ENCODE measurements at places on chromosomes 6 and 20.

GRCh38 chr20:47863315-47863965 lies 78.2 kb upstream of the SULF2 start:
- peak; percentile 15 for DNase-seq

DNA sequence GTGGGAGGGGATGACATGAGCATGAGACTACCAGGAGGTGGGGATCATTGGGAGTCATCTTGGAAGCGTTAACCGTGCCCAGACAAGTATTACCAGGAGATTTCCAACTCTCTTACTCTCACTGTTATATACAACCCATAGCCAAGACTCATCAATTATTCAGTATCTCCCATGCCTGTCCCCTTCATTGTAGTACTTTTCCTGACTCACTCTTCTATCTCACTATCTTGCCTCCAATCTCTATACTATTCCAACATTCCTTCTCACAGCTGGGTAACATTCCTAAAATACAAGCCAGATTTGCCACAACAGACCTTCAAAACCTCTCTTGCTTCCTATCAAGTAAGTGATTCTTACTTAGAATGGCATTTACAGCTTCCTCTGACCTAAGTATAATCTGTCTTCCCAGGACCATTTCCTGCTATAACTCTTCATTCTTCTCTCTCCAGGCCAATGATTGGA lies 226.3 kb upstream of the SMLR1 start:
- no peak for DNase-seq

DNA sequence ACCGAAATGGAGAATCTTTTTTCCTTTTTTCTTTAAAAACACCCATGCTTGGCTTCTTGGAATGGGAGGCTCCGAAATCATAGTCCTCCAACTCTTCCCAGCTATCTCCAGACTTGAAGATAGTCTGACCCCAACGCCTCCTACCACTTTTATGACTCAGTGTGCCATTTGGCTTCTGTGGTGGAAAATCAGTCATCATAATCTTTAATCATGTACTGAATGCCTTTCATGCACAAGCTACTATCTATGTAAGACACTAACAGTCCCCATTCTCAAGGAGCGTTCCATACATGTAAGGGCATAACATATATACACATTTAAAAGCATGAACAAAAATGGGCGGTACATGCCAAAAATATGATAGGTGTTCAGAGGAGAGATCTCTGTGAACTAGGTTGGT lies 44.1 kb downstream of the TMEM14B start:
- no peak for DNase-seq

DNA sequence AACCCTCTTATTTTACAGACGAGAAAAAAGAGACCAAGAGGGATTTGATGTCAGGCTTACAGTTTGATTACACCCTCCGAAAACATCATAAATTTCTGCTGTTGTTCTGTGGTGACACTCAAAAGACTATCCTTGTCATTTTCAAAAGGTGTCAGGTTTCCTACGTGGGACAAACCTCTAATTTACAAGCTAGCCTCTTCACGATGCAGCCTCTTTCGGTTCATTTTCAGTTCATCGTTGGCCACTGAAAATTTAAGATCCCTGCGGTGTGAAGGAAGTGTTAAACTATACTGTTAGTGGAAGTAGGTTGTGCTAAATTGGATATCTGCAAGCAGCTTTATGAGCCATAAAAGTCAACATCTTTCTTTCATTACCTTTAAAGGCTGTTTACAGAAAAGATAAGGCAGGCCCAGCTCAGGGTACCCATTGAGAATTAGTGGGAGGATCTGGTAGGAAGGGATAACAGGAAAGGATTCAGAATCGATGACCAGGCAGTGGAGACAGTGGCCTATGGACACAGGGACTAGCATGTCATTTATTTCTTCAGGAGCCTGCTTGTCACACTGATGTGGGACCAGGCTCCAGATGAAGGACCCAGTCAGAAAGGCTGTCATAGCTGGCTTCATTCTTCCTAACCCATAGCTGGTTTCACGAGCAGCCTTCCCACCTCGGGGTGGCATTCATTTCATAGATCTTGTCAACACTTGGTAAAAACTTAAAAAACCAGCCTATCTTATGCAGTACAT lies 329.1 kb upstream of the SOX4 start:
- DNase-seq: no peak

DNA sequence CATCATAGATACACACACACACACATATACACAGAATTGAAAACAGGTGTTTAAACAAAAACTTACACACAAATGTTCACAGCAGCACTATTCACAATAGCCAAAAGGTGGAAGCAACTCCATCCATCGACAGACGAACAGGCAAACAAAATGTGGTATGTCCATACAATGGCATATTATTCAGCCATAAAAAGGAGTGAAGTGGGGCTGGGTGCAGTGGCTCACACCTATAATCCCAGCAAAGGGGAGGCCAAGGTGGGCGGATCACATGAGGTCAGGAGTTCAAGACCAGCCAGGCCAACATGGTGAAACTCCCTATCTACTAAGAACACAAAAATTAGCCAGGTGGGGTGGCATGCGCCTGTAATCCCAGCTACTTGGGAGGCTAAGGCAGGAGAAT lies 80.3 kb downstream of the CHD6 start:
- no peak for DNase-seq

- DNase-seq: no peak
Measured at GRCh38 chr6:20403766-20404640, 2.3 kb downstream of the E2F3 start.

- DNase-seq: no peak
Measured at GRCh38 chr6:123901436-123901835, 97.8 kb downstream of the NKAIN2 start.

- DNase-seq: no peak
Measured at GRCh38 chr6:168582571-168582981, 141.6 kb downstream of the SMOC2 start.

- DNase-seq: no peak
Measured at GRCh38 chr20:19351542-19351941, 139.1 kb downstream of the SLC24A3 start.

DNA sequence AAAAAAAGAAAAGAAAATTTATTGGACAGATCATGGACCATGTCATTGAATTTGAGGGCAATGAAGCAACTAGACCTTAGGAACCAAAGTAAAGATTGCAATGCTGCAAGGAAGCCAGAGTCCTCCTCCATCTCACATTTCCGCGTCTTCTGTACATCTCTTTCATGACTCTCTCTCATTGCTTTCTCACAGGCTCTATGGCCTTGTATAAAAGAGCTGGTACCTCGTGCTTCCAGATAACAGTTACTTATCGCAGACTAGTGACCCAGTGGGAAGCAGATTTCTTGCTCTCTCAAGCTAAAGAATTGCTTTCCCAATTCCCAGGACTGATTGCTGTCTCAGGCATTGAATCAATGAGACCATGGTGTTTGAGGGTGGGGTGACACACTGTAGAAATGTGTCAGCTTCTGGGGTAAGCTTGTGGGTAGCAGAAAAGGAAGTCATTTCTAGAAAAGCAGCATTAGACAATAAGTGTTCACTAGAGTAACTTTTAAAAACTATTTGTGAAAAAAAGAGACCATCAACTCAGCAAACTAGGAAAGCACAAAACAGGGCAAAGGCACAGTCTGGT lies 635.3 kb downstream of the UTRN start:
- no peak for DNase-seq

- no peak for DNase-seq
Measured at GRCh38 chr6:169277619-169278018, 24.0 kb upstream of the THBS2 start.

DNA sequence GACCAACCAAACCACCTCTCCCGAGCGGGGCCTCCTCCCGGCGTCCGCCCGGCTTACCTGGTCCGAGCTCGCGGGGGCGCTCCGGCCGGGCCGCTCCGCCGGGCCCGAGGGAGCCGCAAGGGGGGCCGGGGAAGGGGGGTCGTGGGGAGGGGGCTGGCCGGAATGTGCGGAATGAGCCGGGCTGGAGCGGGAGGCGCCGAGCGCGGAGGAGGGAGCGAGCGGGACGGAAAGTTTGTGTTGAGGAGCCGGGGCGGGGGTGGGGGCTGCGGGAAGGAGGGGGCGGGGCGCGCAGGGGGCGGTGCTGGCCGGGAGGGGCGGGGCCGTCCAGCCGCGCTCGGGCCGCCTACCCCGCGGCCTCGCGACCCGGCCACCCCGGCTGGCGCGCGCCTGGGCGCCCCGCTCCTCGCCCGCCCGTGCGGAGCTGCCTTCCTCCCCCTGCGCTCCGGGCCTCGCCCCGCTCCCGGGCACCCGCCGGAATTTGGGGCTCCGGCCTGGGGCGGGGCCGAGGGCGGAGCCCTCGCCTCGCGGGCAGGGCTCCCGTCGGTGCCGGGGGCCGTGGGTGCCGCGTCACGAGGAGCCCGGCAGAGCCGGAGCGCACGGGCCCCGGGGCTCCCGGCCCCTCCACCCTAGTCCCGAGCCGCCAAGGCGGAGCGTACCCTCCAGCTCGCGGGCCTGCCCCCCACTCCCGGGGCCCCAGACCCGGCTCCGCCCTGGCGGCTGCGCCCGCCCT lies at the start of gene TEAD3:
TSS of gene TEAD3 (minus strand) at position 239 of the 730 bp plus-strand sequence.
- DNase-seq: no peak

GRCh38 chr6:33915134-33915533 lies 111.3 kb upstream of the MLN start:
- peak; percentile 45 for DNase-seq

DNA sequence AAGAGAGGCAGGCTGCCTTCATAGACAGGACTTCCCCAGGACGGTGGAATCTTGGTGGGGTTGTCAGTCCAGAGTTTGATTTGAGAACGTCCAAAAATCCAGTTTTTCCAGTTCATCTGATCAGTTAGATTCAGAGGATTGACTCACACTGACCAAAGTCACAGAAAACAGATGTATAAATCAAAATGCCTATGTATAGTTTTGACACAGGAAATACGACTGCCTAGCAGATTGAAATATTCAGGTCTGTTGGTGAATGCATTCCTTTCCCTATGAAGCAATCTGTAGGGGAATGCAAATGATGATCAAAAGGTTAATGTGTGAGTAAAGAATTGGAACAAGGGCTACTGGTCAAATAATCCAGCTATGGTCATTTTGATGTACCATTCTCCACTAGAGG lies 29.7 kb upstream of the GFOD1 start:
- DNase-seq: no peak

DNA sequence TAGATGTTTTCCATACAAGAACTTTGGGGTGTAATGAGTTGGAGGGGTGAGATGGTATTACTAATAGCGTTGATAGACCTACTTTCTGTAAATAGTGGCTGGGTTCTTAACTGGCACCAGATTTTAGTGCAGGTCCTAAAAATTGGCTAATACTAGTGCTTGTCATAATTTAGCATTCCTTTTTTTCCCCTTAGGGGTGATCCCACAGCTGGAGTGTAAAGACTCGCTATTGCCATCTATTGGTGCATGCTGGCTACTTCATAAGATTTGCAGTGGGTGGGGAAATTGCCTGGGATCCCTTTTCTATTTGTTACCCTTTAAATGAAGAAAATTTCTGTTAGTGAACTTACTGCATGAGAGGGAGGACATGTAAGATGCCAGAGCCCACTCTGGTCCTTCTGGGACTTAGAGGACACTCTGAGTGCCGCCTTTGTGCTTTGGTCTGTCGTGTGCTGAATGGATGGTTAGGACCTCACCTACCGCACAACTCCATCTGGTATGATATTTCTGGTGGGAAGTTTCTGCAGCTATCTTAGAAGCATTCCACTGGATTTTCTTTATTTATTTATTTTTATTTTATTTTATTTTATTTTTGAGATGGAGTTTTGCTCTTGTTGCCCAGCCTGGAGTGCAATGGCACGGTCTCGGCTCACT lies 195.5 kb downstream of the JARID2 start:
- DNase-seq: no peak

GRCh38 chr20:4384961-4385360 lies 336.7 kb upstream of the PRND start:
- no peak for DNase-seq

GRCh38 chr6:38177882-38178583 lies 358.5 kb downstream of the ZFAND3 start:
- DNase-seq: no peak

GRCh38 chr20:34582911-34583310 lies 24.4 kb downstream of the MAP1LC3A start:
- DNase-seq: no peak

GRCh38 chr6:41156001-41156400 lies 1.9 kb upstream of the TREML1 start:
- DNase-seq: no peak

DNA sequence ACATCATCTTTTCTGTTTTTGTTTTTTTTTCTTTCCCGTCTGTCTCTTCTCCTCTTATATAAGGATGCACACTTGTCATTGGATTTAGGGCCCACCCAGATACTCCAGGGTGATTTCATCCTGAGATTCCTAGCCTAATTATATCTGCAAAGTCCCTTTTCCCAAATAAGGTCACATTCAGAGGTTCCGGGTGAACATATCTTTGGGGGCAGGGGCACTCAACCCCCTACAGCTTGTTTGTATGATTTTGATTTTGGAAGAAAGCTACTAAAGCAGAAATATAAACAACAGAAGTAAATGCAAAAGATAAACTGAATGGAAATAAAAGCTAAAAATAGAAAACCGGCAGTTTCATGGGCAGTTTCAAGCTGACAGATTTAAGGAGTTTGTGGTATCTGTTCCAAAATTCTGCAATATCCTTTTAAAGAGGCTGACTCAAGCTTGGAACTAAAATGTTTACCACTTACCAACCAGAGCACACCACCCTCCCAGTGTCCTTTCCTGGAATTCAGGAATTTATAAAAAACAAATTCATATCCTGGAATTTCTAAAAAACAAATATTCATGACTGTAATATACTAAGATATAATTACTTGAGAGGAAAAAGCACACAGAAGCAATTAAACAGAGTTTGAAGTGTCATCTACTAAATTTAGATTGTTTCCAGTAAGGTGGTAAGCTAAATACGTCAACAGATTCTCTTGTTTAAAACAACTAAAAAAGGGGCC lies 100.0 kb upstream of the CARMIL1 start:
- no peak for DNase-seq

- DNase-seq: peak; percentile 11
Measured at GRCh38 chr6:135438907-135439535, 58.5 kb downstream of the AHI1 start.

- no peak for DNase-seq
Measured at GRCh38 chr6:8939615-8940014, 504.3 kb upstream of the SLC35B3 start.

DNA sequence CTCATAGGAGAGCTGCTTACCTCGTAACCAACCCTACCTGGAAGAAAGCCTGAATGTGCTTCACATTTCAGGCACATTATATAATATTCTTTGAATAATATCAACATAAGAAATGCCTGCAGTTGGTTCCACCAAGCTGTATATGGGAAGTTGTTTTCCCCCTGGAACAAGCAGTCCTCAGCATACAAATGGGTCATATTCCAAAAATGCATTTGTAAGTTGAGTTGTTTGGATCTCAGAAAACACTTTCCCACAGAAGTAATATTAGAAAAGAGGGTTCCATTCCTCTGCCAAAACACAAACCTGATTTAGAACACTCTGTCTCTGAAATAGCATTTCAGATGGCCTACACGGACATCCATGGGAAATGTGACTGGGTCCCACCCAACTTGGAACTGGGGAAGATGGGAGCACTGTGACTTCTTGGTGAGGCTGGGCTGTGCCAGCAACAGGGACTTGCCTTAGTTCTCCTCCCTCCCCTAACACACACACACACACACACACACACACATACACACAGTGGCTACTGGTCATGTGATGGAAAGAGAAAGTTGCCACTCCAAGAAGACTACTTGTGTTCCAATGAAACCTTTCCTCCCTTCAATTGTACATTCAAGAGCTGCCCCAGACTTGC lies 11.4 kb upstream of the RCAN2 start:
- DNase-seq: no peak
